ENCODE measurements at places on chromosomes 11 and 22.

DNA sequence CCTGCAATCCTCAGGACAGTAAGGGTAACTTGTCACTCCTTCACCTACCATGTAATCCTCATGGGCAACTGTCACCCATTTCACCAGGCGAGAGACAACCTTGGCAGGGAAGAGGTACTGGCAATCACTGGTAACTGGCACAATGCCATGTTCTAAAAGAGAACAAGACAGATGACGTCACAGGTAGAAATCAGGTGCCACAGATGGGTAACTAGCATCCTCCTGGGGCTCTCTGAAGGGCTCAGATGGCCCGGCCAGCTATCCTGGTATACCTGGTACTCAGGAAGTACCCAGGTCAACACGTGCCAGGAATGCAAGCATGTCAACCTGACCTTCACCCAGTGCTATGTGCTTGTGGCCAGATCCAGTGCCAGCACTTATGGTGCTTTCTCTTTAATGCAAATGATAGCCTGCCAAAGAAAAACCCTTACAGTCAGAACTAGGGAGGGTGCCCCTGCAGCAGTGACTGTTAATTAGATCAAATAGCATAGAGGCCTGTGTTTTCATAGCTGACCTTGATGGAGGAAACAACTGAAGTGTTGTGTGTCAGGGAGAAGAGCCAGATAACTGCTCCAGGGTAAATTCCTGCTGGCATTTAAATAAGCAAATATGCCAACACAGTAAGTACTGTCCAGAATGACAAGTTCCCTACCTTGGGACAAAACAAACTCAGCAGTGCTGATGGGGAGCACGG lies 36.2 kb downstream of the THOC5 start:
- peak; percentile 55 for DNase-seq

- DNase-seq, result no peak
These were observed 15.9 kb downstream of the IL17REL start for GRCh38 chr22:49996518-49997250.

- no peak for DNase-seq
These were observed 4.4 kb downstream of the POLA2 start for GRCh38 chr11:65266210-65266609.

DNA sequence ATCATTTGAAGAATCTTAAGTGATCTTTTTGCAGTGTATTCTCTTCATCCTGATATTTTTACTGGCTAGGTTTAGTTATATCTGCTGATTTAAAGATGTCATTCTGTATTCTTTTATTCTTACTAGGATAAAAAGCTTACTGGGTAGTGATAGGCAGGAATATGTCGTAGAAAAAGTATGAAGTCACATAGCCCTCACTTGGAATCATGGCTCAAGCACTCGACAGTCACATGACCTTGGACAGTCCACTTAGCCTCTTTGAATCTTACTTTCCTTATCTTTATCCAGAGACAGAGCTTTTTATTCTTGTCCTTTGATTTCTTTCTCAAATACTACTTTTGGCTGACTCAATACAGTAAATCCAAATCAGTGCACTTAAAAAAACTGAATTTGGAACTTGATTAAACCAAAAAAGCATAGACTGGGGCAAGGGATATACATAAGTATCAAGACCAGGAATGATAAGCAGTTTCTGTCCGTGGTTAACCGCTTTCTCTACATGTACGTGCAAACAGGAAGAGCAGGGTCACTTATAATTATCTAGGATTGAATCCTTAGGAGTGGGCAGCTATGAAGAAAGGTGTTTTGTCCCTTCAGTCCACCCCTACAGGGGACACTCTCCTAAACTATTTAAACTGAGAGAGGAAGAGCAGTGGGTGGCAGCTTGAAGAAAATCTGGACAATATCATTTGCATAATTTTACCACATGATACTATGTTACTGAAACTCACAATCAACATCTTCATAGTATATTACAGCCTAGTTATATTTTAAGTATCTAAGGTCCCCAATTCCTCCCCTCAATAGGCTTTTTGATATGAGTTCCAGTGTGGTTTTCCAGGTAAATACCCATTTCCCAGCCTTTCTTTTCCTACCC lies 8.0 kb downstream of the MMP7 start:
- no peak for DNase-seq

- no peak for DNase-seq
These were observed 4.3 kb downstream of the VPREB1 start for GRCh38 chr22:22248878-22249277.

- no peak for DNase-seq
These were observed 29.7 kb upstream of the NELL1 start for GRCh38 chr11:20639688-20640087.

DNA sequence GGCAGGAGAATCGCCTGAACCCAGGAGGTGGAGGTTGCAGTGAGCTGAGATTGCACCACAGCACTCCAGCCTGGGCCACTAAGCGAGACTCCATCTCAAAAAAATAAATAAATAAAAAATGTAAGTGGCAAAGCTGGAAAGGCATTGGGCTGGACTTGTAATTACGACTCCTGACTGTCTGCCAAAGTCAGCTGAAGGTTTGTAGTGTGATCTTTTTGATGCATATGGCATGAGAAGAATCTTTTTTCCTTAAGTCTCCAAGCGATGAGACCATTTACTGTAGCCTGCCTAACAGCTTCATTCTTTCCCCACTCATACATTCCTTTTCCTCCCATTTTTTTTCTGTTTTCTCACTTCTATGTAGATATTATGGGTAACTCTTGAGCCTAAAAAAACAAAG lies 24.8 kb downstream of the CTNND1 start:
- no peak for DNase-seq

GRCh38 chr11:1119604-1120146 lies 38.1 kb upstream of the MUC5AC start:
- DNase-seq, result no peak

DNA sequence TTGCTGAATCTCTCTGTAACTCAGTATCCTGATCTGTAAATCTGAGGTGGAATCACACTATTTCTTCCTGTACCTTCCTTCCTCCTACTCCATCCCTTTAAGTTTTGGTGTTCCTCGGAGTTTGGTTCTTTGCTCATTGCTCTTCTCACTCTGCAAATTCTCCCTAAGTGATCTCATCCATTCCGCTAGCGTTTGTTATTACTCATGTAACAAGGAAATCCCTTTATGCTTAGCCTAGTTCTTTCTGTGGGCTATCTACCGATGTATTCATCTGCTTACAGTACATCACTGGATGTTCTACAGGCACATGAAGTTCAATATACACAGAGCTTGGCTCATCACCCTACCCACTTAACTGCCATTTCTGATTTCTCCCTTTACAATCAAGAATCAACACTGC lies 1.6 kb upstream of the CEP295 start:
- no peak for DNase-seq

- no peak for DNase-seq
These were observed 34.0 kb downstream of the SIK3 start for GRCh38 chr11:117064275-117064674.

DNA sequence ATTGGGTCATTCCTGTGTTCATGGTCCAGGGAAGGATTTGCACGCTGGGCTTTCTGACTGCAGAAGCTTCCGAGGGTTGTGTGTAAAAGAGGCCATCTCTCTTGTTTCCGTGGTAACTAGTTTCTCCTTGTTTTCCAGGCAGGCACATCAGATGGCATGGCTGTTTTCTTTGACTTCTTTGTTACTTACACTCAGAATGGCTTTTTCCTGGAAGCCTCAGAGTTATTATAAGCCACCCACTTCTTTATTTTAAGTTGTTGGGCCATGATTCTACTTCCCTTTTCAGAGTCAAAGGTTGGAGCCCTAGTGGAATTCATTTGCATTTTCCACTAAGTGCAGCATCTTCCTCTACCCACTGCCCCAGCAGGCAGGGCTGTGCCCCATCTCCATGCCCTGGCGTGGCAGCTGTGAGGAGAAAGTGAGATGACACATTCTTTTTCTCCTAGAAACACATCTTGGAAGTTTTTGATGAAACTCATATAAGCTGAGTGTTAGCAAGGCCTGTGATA lies 94.9 kb downstream of the PRR5L start:
- DNase-seq, result no peak

DNA sequence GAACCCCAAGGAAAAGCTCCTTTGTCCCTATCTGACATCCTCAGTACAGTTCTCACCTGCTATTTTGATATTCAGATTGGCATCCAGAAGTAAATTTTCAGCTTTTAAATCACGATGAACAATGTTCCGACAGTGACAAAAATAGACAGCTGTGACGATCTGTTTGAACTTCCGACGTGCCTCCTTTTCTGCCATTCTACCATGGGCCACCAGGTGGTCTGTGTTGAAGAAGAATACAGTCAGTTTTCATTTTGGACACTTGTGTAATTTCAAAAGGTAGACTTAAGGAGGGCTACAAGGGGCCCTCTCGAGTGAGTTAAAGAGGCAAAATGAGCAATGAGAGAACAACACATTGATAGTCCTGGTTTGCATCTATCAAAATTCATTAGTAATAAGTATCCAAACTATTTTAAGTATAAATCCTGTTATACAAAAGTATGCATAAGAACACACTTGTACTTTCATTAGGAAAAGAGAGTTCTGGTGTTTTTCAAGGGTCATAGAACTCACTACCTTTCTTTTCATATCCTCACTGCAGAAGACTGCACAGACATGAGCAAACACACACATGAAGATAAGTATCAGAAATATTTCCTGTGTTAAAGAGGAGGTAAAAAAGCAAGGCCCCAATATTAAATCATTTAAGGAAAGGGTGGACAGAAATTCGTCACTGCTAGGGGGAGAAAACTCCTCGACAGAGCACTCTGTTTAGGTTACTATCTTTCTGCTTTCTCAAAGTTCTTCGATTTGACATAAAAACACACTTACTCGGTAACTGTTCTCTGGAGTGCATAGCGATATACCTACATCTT lies 89.9 kb upstream of the APOA1 start:
- peak; percentile 17 for DNase-seq

- DNase-seq, result no peak
These were observed 70.4 kb downstream of the GLYATL1 start for GRCh38 chr11:59009661-59010060.

DNA sequence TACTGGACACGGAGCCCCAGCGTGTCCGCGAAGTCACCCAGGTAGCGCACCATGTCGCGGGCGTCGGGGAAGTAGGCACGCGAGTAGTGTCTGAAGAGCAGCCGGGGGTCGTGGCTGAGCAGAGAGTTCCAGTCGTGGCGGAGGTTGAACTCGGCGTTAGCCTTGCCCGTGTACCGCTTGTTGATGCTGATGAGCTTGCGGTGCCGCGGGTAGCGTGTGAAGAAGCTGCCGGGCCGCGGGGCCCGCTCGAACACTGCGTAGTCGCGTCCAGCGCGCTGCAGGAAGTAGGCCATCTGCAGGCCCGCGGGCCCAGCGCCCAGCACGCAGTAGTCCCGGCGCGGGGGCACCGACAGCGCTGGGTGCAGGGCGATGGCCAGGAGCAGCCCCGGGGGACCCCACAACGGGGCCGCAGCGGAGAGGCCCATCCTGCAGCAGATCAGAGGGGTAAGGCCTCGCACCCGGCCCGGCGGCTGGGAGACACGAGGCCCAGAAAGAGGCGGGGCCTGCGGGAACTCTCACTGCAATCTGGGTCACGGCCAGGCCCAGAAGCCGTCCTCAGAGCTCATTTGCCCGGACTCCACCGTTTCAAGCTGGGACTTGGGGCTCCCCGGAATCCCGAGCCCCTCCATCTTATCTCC lies 723 bp downstream of the FOXRED2 start:
- DNase-seq, result no peak

GRCh38 chr11:60282286-60282685 lies 1.8 kb downstream of the MS4A4A start:
- DNase-seq, result no peak

DNA sequence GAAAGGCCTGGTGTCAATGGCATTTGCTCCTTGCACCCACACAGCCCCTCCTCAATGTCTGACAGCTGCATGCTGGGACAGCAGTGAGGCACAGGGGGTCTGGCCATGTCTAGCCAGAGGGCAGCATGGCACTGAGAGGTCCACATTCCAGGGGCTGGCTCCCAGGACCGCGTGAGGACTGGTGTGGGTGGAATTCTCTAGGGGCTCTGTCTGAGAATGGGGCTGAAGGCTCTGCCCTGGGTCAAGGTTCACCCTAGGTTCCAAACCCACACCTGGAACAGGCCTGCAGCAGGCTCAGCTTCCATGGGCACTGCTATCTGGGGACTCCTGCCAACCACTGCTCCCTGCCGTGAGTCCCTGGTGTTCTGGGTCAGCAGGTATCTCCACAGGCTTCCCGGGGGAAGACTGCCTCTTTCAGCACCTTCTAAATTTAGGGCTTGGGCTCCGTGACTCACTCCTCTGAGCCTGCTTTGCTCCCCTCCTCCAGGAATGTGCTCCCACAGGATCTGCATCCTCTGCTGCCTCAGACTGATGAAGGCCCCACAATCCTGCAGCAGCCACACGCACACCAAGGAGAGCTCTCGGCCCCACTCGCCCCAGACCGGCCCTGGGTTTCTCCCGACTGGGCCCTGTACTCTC lies 4.2 kb downstream of the STARD10 start:
- no peak for DNase-seq

DNA sequence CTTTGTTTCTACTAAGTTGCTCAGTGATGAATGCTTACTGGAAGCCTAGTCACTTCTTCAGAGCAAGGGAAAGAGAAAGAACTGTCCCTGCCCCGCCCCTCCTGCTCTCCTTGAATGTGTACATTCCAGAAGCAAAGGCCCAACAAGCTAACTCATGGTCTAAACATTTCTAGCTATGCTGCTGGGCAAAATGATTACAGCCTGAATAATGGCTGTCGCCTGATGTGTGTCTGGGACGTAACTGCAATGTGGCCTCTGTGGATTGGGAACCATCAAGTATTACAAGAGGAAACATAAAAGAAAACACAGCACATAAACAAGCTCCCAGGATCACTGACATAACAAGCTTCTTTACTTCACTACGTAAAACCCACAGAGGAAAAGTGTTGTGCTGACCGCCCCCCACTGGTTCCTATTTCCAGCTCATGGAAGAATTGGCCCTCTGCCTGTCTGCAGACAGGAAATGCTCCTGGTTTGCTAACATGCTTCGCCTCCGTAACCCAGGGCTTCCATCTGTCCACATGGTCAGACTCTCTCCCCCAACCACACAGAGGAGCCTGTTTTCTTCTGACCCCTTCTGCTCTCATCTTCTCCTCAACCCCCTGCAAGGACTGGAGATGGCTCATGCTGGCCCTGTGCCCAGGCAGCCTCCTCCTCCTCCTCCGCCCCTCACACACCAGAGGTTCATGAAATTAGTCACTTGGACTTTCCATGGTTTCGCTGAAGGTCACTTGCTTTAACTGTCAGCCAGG lies 187.2 kb downstream of the MAML2 start:
- DNase-seq, result no peak

- DNase-seq, result no peak
These were observed 19.8 kb upstream of the MPZL2 start for GRCh38 chr11:118283756-118284350.

- DNase-seq, result no peak
These were observed 59.0 kb downstream of the PPP2R1B start for GRCh38 chr11:111707039-111707690.

- DNase-seq, result no peak
These were observed 99.2 kb downstream of the NAT10 start for GRCh38 chr11:34204396-34205279.
